ENCODE measurements at places on chromosomes 2 and 18.

GRCh38 chr2:56313500-56313921 lies 129.7 kb downstream of the CCDC85A start:
- DNase-seq = no peak

DNA sequence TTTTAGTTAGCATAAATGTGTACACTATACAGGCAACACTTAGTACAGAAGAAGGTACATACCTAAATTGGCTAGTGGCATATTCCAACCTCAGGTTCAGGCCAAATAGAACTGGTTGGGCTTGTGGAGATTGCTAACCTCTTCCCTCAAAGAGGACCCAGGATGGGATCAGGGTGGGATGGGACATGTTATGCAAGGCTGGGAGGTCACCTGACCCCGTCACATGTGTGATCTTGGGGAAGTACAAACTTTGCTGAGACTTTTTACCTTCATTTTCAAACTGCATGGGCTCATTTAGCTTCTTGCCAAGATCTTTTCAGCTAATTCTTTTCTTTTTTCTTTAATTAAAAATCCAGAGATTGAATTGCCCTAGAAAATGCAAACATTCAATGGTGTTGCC lies 36.9 kb downstream of the TMEM17 start:
- no peak for DNase-seq

- DNase-seq = no peak
These were observed 13.0 kb downstream of the ACTR2 start for GRCh38 chr2:65240657-65241056.

- DNase-seq = no peak
These were observed 144.1 kb downstream of the EVA1A start for GRCh38 chr2:75416420-75417342.

DNA sequence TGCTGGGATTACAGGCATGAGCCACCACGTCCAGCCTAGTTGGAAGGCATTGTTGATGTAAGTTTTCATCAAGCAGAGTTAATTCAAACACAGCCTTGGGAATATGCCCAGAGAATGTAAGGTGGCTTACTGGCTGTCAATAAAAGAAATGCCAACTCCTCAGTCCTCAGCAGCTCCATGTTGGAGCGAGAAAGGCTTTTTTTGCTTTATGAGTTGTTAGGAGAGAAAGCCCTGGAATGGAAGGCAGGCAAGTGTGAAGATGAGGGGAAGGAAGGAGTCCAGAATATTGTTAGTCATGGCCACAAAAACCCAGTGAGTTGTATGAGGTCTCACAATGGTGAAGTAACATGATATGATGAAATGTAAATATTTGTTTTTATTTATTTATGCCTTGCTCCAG lies 57.1 kb downstream of the MAP4K4 start:
- no peak for DNase-seq

DNA sequence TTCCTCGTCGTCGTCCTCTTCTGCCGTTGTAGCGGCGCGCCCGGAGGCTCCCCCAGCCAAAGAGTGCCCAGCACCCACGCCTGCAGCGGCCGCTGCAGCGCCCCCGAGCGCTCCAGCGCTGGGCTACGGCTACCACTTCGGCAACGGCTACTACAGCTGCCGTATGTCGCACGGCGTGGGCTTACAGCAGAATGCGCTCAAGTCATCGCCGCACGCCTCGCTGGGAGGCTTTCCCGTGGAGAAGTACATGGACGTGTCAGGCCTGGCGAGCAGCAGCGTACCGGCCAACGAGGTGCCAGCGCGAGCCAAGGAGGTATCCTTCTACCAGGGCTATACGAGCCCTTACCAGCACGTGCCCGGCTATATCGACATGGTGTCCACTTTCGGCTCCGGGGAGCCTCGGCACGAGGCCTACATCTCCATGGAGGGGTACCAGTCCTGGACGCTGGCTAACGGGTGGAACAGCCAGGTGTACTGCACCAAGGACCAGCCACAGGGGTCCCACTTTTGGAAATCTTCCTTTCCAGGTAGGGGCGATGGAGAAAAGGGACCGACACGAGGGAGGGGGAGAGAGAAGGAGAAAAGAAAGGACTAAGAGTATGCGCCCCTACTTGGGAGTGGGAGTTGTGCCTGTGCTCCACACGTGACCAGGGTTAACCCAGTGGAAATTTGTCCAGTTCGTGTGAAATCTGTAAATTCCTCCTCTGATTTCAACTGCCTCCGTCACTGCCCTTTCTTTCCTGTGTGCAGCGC lies 800 bp downstream of the HOXD13 start:
- DNase-seq = peak; percentile 57
